ENCODE measurements at places on chromosomes 11 and 22.
A peak's percentile ranks its signal among the peaks of the same experiment; 100 is the strongest.

DNA sequence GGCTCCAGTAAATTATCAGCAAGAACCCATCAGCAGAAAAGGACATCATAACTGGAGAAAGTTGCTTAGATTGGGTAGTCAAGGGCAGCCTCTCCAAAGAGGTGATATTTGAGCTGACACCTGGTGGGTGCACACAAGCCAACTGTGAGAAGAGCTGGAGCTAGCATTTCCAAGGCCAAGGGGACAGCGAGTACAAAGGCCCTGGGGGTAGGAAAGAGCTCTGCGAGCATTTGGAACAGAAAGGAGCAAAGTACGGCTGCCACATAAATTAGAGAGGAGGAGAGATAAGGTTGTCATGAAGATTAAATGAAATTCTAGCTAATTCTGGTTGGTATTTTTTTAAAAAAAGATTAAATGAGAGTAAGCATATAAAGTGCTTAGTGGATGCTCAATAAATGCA is 21.7 kb upstream of the SMCO4 start:
- DNase-seq: no peak

DNA sequence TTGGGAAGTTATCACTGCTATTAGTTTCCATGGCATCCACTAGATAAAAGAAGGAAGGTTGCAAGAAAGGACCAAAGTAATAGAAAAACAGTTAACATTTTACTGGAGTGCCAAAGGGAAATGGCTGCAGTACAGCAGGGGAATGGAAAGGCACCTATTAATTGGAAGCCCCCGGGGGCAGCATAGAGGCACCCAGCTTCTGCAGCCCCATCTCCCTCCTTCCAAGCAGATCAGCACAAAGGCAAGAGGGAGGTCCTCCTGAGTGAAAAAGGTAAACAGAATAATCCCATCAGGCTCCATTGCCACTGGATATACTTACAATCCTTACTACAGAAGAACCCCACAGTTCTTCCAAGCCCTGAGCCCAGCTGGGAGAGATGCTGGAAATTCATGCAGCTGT is 887.1 kb downstream of the DLG2 start:
- DNase-seq: no peak

DNA sequence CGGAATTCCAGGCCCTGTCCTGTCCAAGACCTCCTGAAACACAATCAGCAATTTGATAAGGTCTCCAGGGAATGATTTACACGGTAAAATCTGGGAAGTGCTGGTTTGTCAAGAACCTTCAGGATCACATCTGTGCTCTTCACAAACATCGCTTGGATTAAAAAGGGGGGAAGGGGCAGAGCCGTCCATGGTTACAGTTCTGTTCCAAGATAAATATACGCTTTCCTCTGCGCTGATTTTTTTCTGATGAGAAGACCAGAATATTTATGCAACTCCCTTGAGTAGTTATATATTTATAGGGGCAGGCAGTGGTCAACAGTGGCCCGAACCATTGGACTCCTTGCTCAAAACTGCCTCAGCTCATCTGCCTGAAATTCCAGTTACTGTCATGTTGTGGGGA is 9.2 kb upstream of the APOL5 start:
- no peak for DNase-seq

DNA sequence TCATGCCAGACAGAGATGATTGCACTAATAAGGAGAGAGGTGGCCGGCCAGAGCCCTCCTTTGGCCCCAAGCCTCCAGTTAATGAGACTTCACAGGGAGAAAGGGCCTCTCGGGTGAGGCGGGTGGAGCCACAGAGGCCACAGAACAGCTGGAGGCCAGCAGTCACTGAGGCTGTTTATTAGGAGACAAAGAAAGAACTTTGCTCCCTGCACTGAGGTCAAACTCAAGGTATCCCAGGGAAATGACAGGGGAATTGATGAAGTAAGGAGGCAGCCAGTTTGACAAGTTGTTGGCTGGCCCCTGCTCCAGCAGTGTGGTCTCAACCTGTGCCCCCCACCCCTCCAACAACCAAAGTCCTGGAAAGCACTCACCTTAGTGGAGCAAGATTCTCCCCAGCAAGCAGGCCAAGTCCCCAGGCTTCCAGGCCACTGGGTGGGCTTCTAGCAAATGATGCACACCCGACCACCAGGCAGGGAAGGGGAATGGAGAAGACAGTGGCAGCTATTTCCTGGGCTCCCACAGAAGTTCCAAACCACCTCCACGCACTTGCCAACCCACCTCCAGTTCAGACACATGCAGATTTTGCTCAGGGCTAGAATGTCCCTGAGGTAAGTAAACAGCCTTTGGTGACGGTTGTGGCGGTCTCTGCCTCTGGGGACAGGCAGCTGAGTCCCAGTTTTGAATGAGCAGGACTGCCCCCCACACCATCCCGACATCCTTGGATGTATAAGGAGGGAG is 53.2 kb downstream of the RPUSD4 start:
- DNase-seq: no peak

GRCh38 chr11:14668731-14669301 is 25.2 kb downstream of the PDE3B start:
- no peak for DNase-seq

DNA sequence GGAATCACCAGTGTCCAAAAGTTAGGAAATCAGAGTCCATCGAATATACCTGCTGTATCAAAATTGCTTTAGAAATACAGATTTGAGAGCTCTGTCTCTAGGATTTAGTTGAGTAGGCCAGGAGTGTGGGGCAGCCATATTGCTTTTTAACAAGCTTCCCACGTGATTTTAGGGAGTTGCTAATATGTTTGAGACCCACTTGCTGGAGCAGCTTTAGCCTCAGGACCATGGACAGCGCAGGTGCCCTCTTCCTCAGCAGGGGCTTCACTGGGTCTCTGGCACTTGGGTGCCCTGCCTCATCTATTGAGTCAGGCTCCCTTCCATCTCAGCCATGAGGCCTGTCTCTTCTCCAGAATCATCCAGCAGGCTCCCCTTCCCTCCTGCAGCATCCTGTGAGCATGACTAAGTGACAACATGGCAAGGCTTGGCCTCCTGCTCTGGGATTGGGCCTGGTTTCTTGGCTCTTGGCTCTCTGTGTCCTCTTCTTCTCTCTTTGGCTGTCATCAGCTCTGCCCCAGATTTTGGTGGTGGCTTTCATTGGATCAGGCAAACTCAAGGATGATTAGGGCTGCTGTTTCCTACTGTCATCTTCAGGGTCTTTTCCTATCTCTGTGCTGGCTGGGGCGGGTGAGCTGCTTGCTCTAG is 70.0 kb downstream of the SGSM1 start:
- no peak for DNase-seq

- DNase-seq: no peak
Observed at GRCh38 chr22:19062943-19063308, 59.3 kb downstream of the DGCR2 start.

DNA sequence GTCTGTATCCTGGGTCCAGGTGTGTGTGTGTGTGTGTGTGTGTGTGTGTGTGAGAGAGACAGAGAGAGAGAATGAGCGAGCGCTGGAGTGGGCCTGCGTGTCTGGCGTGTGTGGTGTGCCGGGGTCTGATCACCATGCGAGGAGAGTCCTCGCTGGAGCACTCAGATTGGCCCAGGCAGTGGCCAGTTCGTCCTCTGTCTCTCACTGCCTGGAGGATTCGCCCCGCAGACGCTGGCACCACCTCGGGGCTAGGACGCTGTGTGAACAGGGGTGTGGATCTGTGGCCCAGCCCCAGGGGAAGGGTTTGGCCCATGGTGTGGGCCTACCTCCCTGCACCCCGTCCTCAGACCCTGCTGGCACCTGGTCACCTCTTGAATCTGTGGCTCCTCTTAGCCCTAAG is 11.6 kb upstream of the CACNA1I start:
- DNase-seq: no peak

- DNase-seq: no peak
Observed at GRCh38 chr11:132520199-132520598, 1012.1 kb downstream of the OPCML start.

DNA sequence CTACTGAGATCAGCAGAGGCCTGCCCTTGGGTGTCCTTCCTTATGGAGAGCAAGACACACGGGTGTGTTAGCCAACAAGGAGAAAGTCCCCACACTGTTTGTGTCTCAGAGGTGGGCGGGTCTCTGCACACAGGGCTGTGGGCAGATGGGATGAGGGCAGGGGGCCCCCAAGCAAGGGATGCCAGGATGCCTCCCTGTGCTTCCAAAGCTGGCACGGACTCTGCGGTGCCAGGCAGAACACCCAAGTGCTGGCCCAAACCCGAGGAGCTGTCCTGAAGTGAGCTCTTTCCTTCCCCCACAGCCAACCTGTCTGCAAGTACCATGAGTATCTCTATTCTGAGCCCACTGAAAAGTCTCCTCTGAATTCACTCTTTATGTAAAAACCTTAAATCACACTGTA is 273.3 kb downstream of the CTTN start:
- no peak for DNase-seq

GRCh38 chr22:27382947-27383346 is 418.6 kb downstream of the MN1 start:
- DNase-seq: no peak

- no peak for DNase-seq
Observed at GRCh38 chr11:112364962-112365481, 104.4 kb upstream of the PLET1 start.

GRCh38 chr11:75389925-75390324 is 9.4 kb upstream of the RPS3 start:
- DNase-seq: no peak

DNA sequence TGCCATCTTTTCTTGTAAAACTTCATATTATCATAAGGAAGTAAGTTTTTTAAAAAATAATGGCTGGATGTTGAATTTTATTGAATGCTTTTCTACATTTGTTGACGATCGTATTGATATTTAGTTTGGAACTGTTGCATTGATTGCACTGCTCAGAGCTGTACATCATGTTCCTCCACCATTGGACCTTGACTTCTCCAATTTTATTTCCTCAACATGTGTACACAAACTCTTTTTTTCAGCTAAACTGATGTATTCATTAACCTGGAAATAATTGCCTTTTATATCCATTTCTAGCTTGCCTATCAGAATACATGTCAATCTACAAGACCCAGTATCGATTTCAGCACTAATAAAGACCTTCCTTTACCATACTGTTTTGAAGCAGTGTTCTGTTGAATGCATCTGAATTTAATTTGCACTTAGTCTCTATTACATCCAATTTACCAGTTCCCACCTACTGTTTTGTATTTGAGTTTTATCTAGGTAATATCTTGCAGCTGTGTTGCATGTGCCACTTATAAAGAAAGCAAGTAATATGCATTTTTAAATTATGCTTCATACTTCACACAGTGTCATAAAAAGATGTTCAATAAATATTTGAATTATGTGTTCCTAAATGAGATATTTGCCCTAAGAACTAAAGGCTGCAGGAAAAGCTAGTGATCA is 5.5 kb downstream of the CEP57 start:
- DNase-seq: no peak

GRCh38 chr11:2776351-2777061 is 76.7 kb upstream of the KCNQ1OT1 start:
- DNase-seq: no peak

DNA sequence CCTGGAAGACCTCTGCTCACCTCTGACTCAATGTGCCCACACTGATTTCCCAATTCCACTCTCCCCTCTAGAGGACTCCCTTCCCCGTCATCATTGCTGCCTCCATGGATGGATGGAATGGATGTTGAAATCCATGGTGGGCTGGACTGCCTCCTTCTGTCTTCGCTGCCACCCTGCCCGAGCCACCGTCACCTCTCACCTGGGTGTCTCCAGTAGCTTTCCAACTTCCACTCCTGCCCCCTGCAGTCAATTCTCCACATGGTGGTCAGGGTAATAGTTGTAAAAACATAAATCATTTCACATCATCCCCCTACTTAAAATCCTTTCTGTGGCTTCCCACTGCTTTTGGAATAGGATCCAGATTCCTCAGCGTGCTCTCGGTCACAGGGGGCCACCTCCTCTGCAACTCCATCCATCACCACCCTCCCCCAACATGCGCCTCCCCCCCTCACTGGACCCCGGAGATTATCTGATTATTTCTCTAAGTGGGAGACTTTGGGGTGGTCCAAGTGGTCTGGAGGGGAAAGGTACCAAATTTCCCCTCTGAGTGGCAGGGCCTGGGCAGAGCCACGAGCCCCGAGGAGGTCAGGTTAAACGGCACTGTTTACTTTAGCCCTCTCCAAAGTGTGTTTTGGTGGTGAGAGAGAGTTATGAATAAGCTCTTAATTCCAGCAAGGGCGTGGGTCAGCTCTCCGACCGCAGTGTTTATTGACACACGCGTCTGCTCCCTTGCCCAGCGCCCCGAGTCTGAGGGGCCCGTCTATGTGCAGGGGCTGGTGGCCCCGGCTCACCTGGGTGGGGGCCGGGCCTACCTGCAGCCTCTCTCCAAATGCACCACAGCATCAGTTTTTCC is 313.7 kb downstream of the MN1 start:
- no peak for DNase-seq

GRCh38 chr22:50641696-50642607 is 14.0 kb upstream of the ARSA start:
- DNase-seq: peak; percentile 17

GRCh38 chr11:123145661-123146060 is 49.4 kb downstream of the CLMP start:
- DNase-seq: no peak

- DNase-seq: no peak
Observed at GRCh38 chr22:46336119-46337078, 885 bp downstream of the TRMU start.

GRCh38 chr11:2440646-2441045 is 3.7 kb downstream of the TRPM5 start:
- DNase-seq: no peak

DNA sequence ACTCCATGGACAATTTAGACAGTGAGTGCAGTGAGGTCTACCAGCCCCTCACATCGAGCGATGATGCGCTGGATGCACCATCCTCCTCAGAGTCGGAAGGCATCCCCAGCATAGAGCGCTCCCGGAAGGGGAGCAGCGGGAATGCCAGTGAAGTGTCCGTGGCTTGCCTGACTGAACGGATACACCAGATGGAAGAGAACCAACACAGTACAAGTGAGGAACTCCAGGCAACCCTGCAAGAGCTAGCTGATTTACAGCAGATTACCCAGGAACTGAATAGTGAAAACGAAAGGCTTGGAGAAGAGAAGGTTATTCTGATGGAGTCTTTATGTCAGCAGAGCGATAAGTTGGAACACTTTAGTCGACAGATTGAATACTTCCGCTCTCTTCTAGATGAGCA is 51.4 kb downstream of the SPECC1L start:
- no peak for DNase-seq

- no peak for DNase-seq
Observed at GRCh38 chr11:59957094-59957493, 6.7 kb upstream of the OOSP4A start.

DNA sequence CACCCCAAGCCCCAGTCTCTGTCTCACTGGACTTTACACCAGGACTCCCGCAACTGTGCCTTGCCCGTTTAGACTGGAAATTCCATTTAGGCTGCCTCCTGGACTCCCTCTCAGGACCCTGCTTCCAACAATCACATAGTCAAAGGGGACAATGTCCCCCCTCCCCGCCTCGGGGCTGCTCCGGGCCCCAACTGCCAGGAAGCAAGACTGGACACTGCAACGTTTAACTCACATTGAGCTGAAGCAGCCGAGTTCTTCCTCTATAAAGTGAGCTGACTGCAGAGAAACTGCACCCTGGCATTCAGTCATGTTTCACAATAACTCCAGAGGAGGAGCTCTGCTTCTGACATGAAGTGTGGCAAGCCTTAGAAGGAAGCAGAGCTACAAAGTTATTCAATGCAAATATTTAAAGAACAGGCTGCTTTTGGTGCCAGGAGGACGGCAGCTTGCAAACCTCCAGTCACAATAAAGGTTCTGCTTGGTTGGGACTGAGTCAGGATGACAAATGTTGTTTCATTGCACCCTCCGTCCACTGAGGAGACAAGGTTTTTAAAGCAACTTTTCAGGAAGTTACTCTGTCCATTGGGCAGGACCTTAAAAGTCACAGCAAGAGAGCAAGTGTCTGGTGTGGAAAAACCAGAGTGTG is 19.9 kb downstream of the PACSIN2 start:
- no peak for DNase-seq
